Activated CD4-positive, alpha-beta T cell treated with anti-CD3 and anti-CD28 coated beads, Interleukin-2, Interleukin-4, amounts not matched to agents 100 ng/mL and 50 ng/mL, durations not matched to agents 16 hours and 8 hours (primary cell): ENCODE measurements at places on chromosomes 1 and 21.

DNA sequence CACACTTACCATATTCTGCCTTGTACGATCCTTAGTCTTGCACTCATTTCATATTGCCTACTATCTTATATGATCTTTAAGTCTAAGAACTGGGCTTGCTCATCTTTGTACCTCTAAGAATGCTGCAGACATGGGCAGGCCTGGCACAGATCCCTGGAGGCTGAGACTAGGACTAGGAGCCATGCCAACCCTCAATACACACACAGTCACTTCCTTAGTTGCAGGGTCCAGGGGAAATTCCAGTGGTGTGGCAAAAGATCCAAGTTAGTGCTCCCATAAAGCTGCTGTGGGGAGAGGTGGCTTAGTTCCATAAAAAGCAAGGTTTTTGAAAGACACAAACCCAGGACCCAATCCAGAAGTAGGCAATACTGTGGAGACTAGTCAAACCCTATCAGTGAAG lies 59.9 kb downstream of the CYYR1 start:
- no peak for DNase-seq

- DNase-seq: no peak
These were observed 777 bp upstream of the METTL25B start for GRCh38 chr1:156727492-156727891.

DNA sequence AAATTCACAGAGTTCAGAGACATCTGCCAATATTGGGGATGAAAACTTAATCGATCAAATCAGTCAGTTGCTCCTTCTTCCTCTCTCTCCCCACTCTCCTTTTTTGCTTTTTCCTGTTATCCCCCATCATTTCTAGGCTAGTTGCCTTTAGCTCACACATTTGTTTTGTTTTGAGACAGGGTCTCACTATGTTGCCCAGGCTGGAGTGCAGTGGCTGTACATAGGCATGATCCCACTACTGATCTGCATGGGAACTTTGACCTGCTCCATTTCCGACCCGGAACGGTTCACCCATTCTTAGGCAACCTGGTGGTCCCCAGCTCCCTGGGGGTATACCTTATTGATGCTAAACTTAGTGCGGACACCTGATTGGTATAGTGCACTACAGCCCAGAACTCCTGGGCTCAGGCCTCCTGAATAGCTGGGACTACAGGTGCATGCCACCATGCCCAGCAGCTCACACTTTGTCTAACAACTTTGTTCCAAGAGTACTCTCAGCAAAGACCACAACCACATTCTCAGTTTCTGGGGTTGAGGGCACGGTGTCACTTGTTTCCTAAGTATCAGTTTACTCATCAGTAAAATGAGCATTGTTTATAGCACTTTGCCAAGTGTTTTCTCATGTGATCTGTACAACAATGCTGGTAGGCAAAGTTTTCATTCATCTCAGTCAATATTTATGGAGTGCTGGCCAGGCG lies 6.7 kb upstream of the ELOA start:
- peak; percentile 54 for DNase-seq

GRCh38 chr1:221776495-221777301 lies 34.8 kb upstream of the DUSP10 start:
- DNase-seq: peak; percentile 58
